C1 segment of cervical spinal cord (tissue), 14 donors: ENCODE measurements at places on chromosomes 12 and 14.

DNA sequence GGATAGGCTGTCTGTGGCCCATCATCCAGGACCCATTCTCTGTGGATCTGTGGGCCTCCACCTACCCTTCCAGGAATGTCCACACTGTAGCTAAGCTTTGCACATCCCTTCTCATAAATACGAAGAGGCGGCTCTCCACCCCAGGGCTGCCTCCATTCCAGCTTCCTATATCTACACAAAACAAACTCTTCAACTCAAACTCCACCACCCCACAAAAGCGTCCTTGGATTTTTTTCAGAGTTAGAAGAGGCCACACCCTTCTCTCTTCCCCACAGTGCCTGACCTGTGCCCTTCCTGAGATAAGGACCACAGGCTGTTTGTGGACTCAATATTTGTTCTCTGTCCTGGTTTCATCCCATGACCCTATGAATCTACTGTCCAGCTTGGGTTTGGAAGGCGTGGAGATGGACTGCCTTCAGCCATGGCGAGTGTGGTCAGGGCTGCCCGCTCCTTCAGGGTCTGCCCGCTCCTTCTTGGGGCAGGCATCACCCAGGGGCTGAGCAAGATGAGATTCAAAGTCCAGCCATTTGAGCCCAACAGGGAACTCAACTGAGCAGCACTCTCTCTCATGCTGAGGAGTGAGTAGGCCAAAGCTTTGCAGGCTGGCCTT, 13.0 kb upstream of the SERPINA12 start:
- DNase-seq = no peak

DNA sequence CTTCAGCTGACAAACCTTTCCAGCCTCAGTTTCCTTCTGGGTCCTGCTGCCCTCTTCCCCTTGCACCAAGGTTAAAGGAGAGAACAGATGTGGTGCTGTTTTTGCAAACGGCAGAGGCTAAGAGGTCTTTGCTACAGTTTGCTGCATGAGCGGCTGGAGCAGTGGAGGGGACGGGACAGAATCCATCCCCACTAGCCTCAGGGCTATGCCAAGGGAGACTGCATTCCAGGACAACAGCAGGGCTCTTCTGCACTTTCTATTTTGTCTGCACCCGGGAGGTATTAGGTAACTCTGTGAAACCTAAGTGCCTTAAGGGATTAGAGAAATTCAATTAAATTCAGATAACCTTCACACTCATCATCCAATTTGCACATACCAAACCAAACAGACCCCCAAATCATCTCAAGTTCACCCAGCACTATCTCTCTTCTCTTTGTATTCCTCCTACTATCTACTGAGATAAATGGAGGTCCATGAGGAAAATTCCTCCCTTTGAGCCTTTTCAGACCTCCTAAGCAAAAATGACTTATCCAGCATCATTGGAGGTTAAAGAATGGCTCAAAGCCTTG, 103.8 kb upstream of the VRK1 start:
- DNase-seq = no peak

DNA sequence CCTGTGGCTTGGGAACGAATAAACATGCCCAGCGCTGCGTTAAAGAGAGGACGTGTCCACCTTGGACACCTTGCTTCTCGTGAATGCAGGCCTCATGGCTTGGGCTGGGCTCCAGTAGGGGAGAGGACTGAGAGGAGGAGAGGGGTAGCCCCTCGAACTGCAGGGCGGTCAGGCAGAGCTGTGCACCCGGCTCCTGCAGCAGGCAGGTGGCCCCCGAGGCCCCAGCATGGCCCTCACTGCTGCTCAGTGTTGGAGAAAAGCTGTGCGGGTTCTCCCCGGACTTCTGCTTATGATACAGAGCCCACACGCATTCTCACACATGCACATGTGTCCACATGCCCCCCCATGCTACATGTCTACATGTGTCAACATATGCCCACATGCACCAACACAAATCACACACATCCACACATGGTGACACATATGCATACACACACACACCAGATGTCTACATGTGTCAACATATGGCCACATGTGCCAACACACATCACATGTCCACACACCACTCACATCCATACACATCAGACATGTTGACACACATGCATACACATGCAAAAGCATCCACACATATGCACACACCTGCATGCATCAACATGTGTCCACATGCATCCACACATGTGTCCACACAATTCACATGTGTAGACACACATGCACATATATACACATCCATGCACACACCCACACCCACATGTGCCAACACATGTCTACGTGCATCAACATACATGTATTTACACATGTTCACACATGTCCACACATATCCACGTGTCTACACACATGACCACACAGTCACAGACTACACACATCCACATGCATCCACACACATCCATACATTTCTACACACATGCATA, 3.0 kb downstream of the ADGRD1 start:
- DNase-seq = no peak

DNA sequence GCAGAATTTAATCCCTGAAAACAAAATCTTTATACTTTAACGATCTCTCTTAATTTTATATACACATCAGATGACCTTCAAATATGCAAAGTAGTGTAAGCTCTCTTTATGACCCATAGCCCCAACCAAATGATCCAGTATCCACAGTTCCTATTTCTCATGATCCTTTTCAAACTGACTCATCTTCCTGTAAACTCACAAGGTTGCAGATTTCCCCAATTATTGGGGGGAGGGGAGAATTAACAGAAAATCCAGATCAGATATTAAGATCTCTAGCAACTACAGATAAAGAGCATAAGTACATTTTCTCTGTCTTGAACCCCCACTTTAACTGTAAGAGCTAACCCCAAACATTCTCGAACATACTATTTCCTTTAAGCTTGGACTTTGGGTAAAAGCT, 12.5 kb downstream of the GNS start:
- no peak for DNase-seq

DNA sequence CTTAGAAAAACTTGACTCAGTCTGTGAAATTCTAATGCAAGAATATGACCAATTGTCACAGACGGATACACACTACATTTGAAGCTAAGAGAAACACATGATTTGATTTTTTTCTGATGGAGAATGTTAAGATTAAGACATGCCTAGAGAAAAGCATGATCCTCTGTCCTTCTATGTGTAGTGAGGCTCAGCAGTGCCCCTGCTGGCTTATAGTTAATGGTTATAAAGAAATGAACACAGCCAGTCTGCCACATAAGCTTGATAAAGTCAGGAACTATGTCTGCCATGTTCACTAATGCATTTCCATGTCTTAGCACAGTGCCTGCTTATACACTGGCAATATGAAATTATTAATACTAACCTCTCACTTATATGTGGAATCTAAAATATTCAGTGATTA, 168.1 kb upstream of the DAAM1 start:
- DNase-seq = no peak

DNA sequence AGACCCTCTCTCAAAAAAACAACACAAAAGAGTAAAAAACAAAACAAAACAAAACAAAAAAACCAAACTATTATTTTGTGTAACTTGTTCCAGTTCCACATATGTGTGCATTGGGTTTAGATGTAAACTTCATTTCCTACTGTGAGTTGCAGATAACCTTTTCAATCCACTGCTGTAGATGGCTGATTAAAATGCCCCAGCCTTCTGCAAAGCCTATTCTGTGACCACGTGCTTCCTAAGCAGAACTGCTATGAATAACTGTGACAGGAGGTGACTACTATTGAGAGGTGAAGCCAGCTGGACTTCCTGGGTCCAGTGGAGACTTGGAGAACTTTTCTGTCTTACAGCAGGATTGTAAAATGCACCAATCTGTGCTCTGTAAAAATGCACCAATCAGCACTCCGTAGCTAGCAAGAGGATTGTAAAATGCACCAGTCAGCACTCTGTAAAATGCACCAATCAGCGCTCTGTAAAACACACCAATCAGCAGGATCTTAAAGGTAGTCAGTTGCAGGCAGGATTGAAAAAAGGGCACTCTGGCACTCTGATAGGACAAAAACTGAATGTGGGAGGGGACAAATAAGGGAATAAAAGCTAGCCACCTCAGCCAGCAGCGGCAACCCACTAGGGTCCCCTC, 10.3 kb upstream of the ELK3 start:
- DNase-seq = no peak
